Kasumi-1 (cell line): ENCODE measurements at places on chromosomes 2 and 18.

DNA sequence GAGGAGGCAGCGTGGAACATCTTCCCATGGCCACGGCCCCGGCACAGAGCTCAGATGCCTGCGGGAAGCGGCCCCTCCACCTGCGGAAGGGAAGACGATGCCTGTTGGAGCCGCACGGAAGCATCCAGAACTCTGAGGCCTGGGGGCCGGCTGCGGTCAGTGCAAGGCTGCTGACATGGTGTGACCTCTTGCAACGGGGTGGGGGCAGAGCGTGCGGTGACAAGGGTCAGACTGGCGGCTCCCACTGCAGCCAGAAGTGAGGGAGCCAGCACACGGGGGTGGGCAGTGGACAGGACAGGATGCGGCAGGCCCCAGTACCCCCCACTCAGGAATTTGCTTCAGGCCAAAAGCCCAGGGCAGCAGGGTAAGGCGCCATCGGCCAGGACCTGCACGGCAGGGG, 48.8 kb downstream of the SLC66A2 start:
- no peak for DNase-seq

- no peak for DNase-seq
Measured at GRCh38 chr2:177074099-177074710, 138.4 kb upstream of the HNRNPA3 start.

GRCh38 chr18:79203017-79203605, 133.9 kb downstream of the ATP9B start:
- DNase-seq, result no peak

- no peak for DNase-seq
Measured at GRCh38 chr2:191171708-191172355, 21.0 kb upstream of the STAT4 start.

DNA sequence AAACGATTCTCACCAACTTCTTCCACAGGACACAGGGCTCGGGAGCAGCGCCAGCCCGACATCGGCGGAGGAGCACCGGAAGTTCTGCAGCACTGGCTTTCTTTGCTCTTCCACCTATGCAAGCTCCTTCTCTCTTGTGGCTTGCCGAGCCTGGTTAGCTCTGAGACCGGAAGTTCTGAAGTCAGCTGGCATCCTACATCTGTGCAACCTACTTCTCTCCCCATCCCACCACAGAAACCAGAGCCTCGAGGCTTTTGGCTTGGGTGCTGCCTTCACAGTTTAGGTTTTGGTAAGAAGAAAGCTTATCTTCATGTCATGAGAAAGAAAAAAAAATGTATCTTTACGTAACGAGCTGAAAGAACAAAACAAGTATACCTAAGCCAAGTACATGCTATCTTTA, 111.7 kb downstream of the ANKRD44 start:
- peak; percentile 100 for DNase-seq

DNA sequence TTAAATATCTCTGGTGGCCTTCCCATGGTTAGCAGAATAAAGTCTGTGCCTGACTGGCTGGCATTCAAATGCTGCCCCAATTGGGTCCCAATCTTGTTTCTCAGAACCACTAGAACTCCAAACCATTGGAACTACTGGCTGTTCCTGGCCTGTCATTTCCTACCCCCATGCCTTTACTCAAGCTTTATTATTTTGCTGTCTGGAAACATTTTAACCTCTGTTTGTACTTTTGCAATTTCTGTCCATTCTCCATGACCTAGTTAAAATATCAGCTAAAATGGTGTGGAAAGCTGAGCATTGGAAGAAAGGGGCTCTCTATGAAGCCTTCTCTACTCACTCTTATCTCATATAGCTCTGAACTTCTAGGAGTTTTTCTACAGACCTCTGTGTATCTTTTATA, 38.7 kb downstream of the RAPGEF4 start:
- no peak for DNase-seq

- DNase-seq, result no peak
Measured at GRCh38 chr2:74778381-74779264, 55.3 kb upstream of the HK2 start.

DNA sequence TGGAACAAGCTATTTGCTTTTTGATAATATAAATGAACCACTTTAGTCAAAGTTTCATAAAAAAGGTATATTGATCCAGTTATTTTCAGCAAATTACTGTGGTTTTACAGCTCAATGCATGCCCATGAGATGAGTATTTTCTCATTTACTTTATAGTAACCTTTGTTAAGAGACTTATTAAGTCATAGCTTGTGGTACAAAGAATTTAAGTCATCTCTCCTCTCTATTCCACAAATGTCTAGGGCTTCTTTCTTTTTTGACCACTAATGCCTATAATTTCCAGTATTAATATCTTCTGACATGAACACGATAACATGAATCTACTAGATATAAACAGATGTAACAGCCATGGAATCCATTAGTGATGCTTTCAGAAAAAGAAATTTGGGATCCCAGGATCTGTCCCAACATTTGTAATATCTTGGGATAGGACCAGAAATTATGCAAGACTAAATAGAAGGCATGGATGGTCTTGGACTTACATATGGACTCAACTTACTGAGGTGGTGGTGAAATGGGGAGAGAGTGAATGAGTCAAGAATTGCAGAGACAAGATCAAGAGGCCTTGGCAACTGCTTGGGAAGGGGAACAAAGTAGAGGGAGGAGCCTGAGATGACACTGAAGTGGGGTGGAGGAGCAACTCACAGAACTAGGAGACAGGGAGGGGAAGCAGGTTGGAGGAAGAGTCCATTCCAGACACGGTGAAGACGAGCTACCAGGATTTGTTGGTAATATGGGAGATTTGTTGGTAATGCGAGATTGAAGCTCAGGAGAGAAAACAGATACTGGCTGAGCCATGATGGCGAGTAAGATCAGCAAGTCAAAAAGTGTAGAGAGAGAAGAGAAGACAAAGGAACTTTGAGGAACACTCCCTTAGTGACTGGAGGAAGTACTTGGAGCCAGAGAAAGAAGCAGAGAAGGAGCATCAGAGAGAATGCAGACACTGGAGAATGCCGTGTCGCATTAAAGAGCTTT, 42.4 kb upstream of the KDM3A start:
- no peak for DNase-seq

DNA sequence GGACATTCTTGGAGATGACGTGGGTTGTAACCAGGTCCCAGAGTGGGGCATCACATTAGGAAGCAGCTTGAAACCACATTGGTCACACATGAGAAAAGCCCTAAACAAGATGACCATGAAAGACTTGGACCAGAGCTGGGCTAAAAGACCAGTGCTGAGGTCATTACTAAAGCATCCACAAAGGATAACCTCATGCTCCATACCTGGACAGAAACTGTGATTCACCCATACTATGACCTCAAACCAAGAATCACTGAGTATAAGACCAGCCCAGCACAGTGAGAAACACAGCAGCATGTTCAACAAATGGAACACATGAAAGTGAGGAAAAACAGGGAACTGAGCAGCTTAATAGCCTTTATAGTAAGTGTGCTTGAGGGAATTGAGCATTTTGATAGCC, 635.5 kb upstream of the NETO1 start:
- DNase-seq, result no peak

- DNase-seq, result no peak
Measured at GRCh38 chr2:201149064-201149820, 33.3 kb downstream of the CFLAR start.

DNA sequence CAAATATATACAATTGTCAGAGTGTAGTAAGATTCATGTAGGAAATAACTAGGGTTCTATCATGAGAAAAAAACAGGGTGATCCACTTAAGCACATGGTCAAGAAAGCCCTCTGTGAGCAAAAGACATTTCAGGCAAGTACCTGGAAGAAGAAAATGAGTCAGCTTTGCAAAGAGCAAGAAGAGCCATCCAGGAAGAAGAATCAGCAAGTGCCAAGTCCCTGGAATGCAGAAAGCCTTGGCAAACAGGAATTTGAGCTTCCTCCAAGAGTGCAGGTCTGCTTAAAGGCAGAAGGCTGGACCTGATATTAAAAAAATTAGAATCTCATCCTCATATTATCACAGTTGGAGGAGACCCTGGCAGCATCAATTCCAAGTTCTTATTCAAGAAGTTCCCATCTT, 188.5 kb upstream of the CELF4 start:
- DNase-seq, result no peak

DNA sequence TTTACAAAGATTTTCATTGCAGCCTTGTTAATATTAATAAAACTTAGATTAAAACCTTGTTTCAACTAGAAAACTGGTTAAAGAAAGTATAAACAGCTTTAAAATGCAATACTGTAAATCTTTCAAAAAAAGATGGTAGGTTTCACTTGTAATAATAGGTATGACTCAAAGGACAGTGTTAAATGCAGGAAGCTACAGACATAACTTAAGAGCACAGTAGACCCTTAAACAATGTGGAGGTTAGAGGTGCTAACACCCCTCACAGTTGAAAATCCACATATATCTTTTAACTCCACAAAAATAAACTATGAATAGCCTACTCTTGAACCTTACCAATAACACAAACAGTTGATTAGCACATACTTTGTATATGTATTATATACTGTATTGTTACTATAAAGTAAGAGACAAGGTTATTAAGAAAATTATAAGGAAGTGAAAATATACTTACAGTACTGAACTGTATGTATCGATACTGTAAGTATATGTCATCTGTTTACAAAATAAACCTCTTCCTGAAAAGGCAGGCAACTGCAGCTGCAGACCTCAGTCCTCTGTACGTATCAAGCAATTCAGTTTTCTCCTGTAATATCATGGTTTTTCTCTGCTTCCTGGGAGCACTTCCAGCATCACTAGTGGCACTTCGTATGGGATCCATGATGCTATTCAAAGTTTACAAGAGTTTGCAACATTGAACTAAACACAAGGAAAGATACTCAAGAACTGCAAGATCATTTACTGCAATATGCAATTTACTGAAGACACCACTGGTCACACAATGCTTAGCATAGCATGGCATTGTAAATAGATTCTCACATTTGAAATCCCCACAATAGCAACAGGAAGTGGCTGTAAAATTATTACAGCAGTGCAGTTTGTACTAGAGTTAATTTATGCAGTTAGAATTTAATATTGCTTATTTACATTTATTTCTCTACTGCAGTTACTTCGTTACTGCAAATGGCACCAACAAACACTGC, 610.5 kb upstream of the LRRTM4 start:
- no peak for DNase-seq

DNA sequence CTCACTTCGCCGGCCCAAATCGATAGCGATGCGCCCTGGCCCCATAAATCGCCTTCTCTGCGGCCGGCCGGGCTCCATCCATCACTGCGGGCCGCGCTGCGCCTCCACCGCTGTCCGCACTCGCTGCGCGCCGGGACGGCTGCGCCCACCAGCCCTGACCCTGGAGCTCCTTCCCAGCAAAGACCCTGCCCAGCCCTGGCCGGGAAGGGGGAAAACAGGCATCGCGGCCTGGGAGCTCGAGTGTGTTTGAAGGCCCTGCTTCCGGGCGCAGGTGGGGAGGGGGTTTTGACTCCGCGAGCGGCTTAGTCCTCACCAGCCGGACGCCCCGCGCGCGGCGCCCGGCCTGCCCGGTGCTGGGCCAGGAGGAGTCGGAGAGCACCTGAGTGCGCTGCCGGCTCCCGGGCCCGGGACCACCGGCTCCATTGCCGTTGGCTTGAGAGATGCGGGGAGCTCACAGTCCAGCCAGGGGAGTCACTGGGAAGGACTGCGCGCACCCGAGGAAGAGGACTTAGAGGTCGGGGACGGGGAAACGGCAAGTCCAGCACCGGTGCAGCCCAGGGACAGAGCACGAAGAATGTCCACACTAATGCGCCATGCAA, 1.1 kb downstream of the PAX8 start:
- DNase-seq, result no peak

- no peak for DNase-seq
Measured at GRCh38 chr2:10022445-10022844, 20.9 kb upstream of the KLF11 start.

DNA sequence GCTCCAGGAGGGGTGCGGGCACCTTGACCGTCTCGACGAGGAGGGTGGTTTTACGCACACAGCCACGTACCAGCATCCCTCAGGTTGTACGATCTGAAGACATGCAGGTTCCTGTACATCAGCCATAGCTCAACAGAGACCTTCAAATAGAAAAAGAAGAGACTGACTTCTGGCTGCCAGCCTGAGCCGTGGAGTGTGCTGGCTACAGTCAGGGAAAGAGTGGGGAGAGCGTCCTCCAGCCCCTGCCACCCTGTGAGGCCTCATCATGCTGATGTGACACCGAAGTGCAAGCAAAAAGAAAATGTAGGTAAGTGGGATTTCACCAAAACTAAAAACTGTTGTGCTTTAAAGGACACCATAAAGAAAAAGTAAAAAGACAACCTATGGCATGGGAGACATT, 47.0 kb downstream of the ADI1 start:
- no peak for DNase-seq

DNA sequence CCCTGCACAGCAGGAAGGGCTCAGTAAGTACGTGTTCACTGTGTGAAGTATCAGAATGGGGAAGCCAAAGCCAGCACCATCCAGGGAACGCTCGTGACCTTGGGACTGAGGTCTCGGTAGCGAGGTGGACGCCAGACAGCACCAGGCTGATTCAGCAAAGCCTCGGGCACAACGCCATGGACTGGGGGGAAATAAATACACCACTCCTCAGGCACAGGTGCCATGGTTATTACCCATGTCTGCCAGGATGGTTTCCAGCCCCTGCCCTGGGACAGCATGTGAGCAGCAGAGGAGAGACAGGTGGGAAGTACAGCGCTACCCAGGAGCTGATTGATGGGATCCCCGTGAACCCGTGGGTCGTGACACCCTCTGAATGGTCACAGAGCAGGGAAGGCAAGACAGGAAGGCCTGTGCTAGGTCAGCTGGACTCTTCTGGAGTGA, 53.0 kb downstream of the REEP1 start:
- no peak for DNase-seq

DNA sequence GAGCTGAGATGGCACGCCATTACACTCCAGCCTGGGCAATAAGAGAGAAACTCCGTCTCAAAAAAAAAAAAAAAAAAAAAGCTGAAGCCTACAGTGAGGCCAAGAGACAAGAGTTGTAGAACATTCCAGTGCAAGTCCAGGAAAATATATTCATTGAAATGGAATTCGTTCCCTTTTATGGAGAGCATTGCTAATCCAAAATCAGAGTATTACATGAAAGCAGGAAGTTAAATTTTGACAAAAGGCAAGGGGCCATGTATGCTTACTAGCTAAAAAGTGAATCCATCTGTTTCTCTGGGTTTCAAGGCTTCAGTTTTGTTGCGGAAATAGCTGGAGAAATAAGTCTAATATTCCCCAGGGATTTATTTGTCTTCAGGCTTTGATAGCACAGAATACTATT, 471.7 kb downstream of the THSD7B start:
- DNase-seq, result no peak

DNA sequence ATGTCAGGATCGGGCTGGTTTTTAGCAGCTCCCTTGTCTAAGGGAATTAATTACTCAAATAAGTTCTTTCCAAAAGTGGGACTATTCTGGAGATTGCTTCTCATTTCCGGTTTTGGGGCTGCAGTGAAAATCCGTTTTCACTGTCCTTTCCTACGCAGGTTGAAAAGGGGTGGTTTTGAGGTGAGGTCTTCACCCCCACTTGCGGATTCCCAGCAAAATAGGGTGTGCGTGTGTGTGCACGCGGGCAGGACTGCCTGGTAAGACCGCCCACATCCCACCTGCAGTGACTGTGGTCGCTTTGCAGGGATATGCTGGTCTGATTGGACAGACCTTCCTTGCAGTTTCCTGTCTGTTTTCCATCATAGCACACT, 472 bp upstream of the PLEKHM3 start:
- DNase-seq, result no peak

- no peak for DNase-seq
Measured at GRCh38 chr18:8998481-8999217, 103.8 kb upstream of the NDUFV2 start.
